ENCODE measurements at places on chromosomes 5 and 9.

DNA sequence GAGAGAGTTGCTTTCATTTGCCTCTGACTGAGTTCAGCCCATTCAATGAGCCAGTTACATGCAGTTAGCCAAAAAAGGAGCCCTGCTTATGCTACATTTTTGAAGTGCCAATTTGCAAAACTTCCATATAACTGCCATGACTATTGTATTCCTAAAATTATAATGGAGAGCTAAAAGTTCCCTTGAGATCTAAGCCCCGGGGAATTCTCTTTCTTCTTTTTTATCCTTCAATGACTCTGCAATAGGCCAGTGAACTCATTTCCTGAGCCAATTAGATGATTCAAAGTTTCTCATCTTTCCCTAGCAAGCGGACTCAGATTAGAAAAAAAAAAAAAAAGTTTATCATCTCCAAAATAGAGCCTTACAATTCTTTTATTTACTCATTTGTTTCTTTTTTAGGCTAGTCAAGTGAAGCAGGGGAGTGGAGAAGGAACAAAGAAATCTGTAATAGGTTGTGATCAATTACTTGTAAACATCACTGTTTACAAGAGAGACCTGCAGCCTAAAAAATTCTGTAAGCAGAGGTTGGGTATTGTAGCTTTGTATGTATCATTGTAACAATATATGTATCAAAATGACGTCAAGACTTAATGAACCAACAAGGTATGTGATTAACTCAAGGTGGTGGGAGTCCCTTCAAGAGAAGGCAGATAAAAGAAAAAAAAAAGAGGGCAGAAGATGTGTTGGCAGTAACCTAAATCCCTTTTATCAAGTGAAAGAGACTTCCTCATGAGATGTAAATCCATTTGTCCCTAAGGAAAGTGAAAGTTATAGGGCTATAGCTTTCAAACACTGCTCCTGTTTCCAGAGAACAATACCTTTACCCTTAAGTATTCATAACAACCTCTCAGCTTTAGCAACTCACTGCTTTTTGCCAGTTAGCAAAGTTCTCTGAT lies 48.7 kb upstream of the HOMER1 start:
- no peak for DNase-seq

- DNase-seq = no peak
Observed at GRCh38 chr5:6885581-6885980, 172.3 kb downstream of the TENT4A start.

DNA sequence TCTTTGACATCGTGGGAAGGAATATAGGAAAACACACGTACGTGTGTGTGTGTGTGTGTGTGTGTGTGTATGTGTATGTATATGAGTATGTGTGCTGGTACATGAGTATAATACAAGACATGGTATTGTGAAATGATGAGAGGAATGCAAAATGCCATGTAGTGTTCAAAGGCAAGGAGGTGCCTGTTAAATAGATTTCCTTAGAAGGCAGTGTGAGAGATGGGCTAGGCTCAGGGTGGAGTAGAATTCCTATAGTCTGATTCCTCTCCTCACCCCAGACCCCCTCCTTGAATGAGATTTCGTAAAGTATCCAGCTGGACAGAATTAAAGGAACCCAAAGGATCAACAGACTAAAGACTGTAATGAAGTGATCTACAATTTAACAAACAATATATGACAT lies 11.1 kb downstream of the GPR21 start:
- DNase-seq = no peak

- no peak for DNase-seq
Observed at GRCh38 chr5:7066471-7067235, 329.3 kb upstream of the ADCY2 start.

DNA sequence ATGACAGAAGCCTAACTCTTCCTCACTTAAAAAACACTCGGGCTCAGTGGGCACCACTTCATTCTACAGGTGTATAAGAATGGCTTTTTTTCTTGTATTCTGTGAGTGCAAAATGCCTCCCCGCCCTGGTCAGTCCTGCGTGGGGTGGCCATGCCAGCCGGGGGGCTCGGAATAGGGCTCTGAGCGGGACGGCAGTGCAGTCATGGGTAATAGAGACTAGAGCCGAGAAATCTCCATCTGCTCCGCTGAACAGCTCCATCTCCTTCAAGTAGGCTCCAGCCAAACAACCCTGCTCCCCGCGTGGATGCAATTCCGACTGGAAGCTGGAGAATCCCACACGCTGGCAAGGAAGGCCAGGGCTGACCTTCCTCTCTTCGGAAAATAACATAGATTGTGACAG lies 317.0 kb upstream of the IRX4 start:
- DNase-seq = no peak

GRCh38 chr5:62341783-62342475 lies 35.9 kb downstream of the KIF2A start:
- no peak for DNase-seq

DNA sequence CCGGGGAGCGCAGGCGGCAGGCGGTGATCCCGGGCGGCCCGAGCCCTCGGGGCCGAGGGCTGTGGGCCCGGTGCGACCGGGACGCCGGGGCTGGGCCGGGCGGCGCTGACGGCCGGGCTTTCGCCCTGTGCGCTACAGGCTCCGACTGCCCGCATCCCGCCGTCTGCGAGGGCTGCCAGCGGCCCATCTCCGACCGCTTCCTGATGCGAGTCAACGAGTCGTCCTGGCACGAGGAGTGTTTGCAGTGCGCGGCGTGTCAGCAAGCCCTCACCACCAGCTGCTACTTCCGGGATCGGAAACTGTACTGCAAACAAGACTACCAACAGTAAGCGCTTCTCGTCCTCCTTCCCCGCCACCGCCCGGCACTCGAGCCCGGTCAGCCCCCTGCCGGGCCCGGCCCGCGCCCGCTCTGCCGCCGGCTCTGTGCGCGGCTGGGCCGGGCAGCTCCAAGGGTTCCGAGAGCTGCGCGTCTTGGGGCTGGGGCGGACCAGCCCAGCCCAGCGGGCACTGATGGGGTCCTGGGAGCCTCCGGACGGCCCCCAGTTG lies 1.6 kb downstream of the LMX1B start:
- no peak for DNase-seq

DNA sequence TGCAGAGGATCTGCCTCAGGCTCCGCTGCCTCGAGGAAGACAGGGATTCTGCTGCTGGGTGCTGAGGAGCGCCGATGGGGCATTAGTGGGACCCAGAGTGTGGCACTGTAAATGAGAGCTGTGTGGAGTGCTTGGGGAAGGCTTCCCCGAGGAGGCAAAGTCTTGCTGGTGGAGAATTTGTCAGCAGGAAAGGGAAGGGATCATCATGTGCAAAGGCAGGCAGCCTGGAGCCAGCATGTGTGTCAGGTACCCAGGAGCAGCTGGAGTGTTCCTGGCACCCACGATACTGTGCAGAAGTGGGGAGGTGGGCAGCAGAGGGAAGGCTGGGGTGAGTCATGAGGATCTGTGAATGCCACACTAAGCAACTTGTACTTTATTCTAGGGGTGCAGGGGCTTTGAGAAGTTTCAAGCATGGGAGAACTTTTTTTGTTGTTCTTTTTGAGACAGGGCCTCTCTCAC lies 12.3 kb downstream of the B4GALT7 start:
- no peak for DNase-seq

DNA sequence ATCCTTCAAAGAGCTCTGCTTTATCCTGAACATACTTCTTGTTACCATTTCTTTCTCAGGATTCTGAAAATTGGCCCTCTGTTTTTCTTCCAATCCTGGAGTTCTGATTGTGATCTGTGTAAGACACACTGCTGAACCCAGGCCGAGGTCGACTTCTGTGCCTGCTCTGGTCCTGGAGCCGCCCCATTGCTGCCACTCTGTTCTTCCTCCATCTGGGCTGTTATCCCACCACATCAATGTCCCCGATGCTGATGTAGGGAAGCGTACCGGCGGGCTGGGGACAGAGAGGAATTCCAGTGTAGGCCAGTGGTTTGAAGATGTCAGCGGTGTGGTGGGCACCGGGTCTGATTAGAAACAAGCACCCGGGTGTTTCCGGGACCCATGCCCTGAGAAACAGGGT lies 102.5 kb downstream of the LIFR start:
- DNase-seq = no peak

DNA sequence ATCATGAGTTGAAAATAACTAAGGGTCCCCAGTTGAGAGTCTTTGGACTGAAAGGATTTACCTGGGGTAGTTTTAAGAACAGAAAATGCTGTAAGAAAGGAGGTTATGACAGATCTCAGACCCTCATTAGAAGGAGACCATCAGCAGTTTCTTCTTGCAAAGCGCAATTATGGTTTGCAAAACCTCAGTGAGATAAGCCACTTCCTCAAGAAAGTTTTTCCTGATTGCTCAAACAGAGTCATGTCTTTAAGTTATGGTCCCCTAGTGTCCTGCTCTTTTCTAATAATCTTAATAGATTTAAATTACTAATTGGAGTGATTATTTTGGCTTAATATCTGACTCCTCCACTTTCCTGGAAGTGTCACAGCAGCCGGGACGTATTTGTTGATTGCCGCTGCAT lies 293.2 kb upstream of the KLF4 start:
- DNase-seq = no peak

GRCh38 chr9:38039090-38039906 lies 29.7 kb downstream of the SHB start:
- DNase-seq = peak; percentile 87

GRCh38 chr5:122727112-122727541 lies 47.8 kb upstream of the SNX2 start:
- peak; percentile 13 for DNase-seq

DNA sequence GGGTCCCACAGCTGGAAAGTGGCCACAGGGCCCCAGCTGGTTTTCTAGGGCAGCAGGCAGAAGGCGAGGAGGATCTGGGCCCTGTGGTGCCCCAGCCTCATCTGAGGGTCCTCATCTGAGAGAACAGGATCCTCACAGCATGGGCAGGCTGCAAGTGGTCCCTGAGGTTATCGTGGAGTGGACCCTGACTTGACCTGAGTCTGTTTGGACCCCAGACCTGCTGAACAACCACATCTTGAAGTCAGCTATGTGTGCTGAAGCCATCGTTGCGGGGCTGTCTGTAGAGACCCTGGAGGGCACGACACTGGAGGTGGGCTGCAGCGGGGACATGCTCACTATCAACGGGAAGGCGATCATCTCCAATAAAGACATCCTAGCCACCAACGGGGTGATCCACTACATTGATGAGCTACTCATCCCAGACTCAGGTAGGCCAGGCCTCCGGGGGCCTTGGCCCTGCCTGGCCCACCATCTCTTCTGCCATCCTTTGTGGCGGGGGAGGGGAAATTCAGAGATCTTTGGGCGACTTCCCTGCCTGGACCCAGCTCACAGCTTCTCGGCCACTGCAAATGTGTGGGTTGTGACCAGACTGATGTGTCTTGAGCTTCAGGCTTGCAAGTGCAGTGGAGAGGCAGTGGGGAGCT lies 24.0 kb downstream of the TGFBI start:
- DNase-seq = no peak

GRCh38 chr5:58979090-58979489 lies 396.2 kb downstream of the RAB3C start:
- DNase-seq = no peak

DNA sequence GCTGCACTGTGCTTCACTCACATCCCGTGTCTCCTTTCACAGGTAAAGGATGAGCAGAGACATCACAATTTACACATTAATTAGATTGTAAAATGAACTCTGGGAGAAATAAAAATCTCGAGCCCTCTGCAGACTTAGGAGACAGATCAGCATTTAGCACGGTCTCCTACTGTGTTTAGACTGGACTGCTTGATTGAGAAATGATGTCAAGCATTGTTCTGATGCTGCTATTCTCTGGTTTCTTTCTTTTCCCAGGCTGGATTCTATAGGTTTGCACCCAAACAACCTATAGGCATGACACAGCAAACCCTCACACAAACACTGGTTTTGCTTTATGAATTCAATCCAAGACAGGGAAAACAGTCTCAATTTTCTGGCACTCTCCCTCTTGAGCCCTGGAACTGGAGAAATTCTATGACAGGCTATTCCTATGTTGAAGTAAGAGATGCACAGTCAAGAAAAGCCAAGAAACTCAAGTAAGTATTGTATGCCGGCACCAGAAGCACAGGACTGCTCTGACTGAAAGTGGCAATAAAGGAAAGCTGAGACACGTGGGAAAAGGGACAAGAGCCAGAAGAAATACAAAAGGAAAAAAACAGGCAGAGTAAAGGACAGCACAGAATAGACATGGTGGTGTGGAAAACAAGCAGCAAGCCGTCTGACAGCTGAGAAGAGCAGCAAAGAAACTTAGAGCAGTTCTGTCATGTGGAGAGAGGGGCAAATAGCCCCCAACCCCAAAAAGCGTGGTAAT lies 24.8 kb upstream of the ERAP2 start:
- no peak for DNase-seq

DNA sequence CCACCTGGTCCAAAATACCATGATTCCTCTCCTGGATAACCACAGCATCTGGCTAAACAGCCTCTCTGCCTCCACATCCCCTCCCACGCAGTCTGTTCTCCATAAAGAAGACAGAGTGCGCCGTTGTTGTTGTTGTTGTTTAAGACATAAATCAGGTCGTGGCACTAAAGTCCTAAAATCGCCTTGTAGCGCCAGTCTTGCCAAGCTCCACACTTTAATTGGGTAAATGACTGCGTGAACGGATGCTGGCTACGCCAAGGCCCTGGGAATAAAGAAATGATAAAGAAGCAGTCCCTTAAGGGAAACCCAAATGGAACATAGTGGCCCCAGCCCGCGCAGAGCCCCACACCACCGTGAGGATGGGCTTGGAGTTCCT lies 364 bp upstream of the SFXN1 start:
- DNase-seq = no peak

DNA sequence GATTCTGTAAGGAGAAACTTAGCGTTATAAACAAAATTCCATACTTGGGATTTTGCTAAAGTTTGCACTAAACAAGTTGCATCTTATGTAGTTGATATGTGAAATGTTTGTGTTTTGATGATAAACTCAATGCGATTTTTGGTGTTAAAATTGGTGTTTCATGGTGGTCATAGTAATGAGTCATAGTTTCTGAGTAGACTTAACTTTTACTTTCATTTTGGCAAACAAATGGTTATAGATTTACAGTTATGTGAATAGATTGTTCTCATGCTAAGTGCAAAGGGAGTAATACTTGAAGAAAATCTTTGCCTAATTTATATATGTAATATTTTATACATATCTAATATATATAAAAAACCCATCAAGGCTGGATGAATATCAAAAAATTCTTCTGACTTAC lies 107.3 kb upstream of the ELAVL2 start:
- DNase-seq = no peak

GRCh38 chr9:22452415-22453010 lies 5.9 kb downstream of the DMRTA1 start:
- peak; percentile 15 for DNase-seq

- DNase-seq = no peak
Observed at GRCh38 chr5:110463106-110463505, 263.4 kb downstream of the TMEM232 start.
